Left lobe of liver (tissue), 2 donors: ENCODE measurements at places on chromosomes 3 and 15.

- DNase-seq: peak; percentile 88
Observed at GRCh38 chr15:90126596-90127435, 24.5 kb upstream of the IDH2 start.

- DNase-seq: no peak
Observed at GRCh38 chr3:18382760-18383369, 42.3 kb downstream of the SATB1 start.

- DNase-seq: no peak
Observed at GRCh38 chr3:52851348-52851747, 16.5 kb upstream of the MUSTN1 start.

GRCh38 chr15:76588811-76589747 lies 252.5 kb downstream of the ISL2 start:
- no peak for DNase-seq

DNA sequence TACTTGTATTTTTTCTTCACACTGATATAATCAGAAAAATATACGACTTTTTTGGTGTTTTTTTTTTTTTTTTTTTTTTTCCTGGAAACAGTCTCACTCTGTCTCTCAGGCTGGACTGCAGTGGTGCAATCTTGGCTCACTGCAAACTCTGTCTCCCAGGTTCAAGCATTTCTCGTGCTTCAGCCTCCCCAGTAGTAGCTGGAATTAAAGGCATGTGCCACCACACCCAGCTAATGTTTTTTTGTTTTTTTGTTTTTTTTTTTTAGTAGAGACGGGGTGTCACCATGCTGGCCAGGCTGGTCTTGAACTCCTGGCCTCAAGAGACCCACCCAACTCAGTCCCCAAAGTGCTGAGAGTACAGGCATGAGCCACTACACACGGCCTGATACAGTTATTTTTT lies 20.8 kb upstream of the DNAAF4 start:
- no peak for DNase-seq

GRCh38 chr3:70849911-70850699 lies 537.7 kb upstream of the MDFIC2 start:
- no peak for DNase-seq

GRCh38 chr3:52194485-52195290 lies 3.3 kb upstream of the ALAS1 start:
- no peak for DNase-seq

DNA sequence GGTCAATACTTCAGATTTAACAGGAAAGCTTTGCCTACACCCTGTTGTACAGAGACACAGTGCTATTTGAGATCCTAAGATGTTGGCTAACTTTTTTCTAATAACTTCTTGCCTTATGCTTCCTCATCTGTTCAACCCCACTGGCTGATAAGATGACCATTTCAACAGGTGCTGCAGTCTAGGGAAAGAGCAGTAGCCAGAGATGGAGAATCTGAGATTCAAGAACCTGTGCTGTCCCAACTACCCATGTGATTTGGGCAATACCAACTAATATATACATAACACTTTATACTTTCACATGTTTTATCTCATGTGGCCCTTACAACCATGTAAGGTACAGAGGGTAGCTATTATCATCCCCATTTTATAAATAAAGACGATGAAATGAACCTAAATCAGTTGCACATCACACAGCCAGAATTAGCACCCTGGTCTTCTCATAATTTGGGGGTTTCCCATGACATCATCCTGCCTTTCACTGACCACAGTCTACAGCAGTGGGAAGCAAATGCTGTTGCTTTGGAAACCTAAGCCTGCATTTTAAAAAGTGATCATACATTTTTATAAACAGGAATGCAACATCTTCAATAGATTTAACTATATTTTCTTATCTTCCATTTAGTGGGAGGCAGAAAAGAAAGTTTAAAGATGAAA lies 9.7 kb downstream of the TTC23 start:
- DNase-seq: no peak

DNA sequence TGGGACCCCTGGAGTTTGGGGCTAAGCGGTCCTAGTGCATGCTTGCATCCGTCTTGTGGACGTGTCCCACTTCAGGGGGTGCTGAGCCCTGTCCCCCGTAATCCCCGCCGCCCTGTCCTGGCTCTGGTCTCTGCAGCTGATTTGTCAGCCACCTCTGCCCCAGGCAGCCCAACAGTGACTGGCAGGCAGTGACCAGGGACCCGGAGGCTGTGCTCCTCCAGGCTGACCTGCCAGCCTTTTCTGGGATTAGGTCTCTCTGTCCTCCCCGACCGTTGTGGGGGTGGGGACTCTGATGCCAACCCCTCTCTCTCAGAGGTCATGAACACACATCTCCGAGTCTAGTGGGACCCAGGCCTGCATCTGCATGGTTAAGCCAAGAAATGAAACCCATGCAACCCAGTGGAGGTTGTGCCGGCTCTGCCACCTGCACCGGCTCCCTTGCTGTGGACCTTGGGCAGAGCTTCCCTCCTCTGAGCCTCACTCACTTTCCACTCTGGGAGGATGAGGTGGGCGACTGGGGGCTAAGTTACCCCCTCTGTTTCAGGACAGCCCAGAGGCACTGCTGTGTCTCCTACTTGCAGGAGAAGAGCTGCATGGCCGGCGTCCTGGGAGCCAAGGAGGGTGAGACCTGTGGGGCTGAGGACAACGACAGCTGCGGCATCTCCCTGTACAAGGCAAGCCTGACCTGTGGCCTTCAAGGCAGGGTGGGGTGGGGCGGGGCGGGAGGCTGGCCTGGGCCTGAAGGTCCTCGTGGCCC lies 60.2 kb downstream of the FBLN2 start:
- no peak for DNase-seq

GRCh38 chr3:60096403-60096802 lies 1046.6 kb upstream of the CFAP20DC start:
- no peak for DNase-seq

DNA sequence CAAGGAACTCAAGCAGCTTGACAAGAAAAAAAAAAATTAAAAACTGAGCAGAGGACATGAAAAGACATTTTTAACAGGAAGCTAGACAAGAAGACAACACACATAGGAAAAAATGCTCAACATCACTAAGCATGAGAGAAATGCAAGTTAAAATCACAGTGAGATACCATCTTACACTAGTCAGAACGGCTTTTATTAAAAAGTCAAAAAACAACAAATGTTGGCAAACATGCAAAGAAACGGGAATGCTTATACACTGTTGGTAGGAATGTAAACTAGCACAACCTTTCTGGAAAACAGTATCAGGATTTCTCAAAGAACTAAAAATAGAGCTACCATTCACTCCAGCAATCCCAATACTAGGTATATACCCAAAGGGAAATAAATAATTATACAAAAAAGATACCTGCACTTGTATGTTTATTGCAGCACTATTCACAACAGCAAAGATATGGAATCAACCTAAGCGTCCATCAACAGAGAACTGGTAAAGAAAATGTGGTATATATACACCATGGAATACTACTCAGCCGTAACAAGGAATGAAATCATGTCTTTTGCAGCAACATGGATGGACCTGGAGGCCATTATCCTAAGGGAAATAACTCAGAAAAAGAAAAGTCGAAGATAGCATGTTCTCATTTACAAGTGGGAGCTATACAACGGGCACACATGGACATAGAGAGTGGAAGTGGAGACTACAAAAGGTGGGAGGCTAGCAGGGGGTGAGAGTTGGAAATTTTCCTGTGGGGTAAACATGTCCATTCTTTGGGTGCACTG lies 5.2 kb downstream of the GOLIM4 start:
- no peak for DNase-seq
